ENCODE measurements at places on chromosomes 11 and 22.
A peak's percentile ranks its signal among the peaks of the same experiment; 100 is the strongest.

DNA sequence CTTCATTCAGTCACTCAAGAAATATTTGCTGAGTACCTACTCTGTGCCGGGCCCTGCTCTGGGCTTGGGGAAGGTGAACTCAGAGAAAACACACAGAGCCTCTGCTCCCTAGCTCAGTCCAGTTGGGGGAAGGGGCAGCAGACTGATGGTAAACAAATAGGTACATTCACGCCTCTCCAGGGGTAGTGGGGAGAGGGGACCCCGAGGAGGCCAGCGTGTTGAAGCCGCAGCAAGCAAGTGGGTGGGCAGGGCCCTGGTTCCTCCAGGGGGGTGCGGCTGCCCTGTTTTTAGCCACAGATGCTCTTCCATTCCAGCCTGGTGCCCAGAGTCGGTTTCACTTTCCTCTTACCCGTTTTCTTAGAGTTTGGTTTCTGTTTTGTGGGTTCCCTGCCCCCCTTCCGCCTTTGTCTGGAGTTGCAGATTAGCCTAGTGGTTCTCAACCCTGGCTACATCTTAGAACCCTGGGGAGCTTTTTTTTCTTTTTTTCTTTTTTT, 8.7 kb downstream of the DRAP1 start:
- peak; percentile 40 for DNase-seq

DNA sequence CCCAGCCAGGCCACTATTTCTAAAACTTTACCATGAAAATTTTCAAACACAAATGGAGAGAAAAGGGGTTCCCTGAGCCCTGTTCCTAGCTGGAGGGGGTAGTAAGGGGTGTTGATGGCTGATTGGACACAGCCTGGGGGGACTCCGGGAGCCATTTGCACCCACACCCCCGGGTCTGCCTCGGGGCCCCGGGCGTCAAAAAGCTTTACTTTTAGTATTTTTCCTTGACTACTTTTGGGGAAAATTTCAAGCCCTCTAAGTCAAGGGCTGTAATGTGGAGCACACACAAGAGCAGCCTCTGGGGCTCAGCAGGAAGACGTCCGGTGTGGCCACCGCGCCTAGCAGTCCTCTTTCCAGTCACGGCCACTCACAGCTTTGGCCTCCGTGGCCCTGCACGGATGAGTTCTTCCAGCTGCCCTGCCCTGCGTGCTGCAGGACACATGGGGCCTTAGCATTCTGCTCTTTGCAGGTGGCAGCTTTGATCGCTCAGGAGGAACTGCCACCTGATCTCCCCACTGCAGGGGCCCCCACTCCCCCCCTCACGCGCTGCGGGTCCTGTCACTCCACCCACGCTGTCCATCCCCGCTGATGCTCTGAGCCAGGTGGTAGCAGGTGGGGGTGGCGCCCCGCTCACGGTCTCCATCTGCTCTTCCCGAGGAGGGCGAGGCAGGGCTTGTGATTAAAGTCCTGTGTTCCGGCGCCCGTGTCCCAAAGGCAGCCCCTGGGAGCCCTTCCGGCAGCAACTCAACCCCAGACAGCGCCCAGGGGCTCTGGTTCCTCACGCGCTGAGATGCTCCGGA, 14.4 kb downstream of the RNH1 start:
- DNase-seq: no peak

DNA sequence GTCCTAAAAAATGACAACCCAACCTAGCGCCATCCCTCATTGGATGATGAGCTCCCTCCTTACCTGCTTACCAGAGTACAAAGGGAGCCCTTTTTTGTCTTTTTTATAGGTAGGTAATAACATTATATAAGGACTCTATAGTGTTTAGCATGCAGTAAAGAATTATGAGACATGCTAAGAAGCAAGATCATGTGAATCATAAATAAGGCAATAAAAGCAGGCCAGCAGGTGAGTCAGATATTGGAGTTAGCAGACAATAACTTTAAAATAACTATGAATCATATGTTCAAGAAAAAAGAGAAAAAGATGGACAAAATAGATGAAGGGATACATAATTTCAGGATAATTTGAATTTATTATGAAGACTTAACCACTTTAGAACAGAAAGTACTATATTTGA, 81.5 kb downstream of the GRK3 start:
- DNase-seq: no peak

DNA sequence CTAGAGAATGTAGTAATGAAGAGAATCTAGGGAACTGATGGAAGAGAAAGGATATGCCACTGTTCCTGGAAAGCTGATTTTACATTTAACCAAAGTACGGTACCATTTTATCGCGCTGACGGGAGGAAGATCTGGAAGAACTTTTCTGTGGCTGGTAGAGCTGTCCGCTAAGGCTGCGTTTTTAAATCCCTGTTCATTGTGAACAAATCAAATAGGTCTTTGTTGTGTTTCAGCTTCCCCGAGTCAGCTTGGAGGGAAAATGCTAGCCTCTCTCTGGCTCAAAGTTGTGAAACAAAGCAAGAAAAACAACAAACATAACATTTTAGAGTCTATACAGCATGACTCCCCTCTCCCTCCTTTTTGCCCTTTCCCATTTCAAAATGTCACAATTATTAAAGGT, 34.4 kb downstream of the FBXO7 start:
- no peak for DNase-seq

DNA sequence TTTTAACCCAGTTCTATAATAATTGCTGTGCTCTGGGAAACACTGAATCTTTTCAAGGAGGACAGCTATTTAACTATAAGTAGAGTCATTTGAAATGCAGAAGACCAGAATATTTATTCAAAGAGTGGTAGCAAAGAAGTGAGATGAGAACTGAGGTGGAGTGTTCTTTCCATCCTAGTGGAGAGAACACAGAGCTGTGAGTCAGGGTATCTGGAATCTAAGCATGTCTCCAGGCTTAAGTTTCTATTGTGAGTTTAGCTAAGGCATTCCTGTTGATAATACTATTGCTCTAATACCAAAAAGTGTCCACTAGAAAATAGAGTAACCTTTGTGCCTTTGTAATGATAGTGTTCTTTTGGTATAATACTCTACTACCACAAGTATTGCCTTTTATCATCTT, 32.4 kb downstream of the JAM3 start:
- DNase-seq: no peak

- no peak for DNase-seq
These were observed 11.9 kb downstream of the B3GNT6 start for GRCh38 chr11:77046060-77046501.

DNA sequence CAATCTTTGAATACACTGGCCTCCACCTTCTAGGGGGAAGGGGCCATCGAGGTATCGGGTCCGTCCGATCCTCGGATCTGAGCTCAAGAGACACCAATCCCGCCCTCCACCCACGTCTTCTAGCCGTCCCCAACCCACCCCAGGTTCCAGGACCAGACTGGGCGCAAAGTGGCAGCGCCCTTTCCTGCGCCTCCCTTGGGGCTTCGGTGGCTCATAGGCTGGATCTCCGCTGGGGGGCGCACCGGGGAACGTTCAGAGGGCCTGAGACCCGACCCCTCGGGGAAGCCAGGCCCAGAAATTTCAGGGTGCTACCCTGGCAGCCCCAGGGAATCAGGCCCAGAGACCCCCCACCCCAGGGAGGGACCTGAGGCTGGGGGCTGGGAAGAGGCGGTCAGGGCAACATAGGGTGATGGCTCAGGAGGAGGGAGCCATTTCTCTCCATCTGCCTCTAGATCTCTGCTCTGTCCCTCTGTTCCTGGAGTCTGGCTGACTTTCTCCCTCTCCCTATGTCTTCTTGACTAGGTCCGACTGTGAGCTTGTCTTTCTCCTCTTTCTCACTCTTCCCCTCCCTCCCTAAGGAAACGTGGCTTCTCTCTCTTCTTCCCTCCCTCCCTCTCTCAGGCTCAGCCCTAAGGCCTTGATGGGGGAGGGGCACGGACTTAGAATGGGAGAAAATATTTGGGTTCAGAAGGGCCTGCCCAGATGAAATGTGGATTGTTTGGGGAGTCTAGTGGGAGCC, 1.1 kb downstream of the CREB3L1 start:
- peak; percentile 26 for DNase-seq

DNA sequence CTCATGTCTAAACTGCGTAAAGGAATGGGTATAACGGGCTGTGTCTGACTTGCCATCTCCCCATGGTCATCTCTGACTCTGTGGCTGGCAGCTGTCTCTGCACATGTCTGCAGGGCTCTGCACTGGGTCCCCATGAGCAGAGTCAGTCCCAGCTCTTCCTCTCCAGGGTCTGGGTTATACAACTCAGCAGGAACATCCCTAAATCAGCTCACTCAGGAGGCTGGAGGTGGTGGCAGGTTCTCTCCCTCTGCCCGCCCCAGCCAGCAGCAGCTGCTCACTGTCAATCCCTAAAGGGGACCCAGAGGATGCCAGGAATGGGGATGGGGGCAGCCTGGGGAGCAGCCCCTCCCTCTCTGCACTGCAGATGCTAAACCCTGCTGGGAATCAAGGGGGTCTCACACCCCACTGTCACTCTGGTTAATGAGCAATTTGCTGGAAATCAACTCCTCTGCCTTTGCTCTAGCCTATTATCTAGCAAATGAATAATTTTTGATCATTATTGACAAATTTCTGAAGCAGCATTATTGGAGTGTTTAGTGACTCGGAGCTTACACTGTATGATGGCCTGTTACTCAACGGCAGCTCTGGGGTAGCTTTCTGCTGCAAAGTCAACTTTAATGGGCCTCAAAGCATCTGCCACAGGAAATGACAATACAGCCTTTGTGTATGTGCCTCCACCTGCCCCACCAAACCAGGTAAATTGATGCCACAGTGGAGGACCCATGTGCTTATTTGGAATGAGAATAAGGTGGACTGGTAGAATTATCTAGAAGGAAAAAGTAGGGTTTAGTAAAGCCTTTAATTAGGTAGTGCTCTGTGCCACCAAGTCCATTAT, 55.7 kb upstream of the SHANK2 start:
- no peak for DNase-seq

- no peak for DNase-seq
These were observed 3.3 kb upstream of the KCNJ11 start for GRCh38 chr11:17391493-17392355.

GRCh38 chr11:128048121-128048520, 539.2 kb downstream of the ETS1 start:
- no peak for DNase-seq

DNA sequence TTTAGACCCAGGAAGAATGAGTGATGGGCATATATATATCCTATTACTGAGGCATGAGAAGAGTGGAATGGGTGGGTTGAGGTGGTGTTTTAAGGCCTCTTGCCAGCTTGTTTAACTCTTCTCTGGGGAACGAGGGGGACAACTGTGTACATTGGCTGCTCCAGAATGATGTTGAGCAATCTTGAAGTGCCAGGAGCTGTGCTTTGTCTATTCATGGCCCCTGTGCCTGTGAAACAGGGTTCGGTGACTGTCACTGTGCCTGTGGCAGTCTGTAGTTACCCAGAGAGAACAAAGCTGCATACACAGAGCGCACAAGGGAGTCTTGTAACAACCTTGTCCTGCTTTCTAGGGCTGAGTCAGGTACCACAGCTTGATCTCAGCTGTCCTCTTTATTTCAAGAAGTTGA, 11.7 kb downstream of the LIMK2 start:
- no peak for DNase-seq

DNA sequence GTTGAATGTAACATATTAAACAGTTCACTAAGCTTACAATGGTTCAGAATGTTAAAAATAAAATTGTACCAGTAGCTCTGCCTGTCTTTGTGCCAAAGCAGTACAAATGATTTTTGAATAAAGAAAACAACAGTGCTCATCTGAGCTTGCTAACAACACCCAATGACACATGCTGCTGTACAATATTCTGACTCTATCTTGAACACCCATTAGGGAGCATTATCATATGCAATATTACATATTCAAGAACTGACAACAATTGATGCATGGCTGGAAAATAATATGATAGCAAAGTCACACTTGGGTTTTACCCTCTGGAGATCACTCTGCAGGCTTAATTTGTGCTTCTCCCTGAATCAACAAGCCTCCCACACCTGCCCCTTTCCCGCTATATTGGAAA, 953.7 kb downstream of the OPCML start:
- no peak for DNase-seq

DNA sequence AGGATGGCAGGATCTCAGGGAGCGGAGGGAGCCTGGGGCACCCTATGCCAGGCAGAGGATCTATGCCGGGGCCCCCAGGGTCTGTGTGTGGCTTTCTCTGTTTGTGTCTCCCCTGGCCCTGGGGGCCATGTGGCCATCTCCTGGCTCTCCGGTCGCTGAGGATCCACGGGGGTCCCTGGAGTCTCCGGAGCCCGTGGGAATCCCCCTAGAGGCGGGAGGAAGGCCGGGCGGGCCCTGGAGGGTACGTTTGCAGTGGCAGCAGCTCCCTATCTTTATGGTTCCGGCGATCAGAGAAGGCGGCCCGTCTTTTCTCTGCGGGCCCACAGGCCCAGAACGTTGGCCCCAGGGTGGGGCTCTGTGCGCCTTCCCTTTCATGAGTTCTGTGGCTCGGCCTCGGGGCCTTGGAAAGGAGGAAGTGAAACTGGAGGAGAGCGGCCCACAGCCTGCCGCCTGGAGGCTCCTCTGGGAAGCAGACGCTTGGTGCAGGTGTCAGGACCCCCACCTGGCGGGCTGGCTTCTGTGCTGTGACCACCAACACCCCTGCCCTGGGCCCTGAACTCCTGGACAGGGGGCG, 82.1 kb downstream of the KCNQ1 start:
- no peak for DNase-seq

Data from stimulated activated CD4-positive, alpha-beta T cell treated with anti-CD3 and anti-CD28 coated beads, TNF-alpha, amount 100 ng/mL, for 1 hour (primary cell).